ENCODE measurements at places on chromosomes 13 and 19.

- no peak overlapping the region for H3K4me3 ChIP-seq
- no peak for DNase-seq
- no peak overlapping the region for H3K27ac ChIP-seq
- H3K36me3 ChIP-seq = no peaks in the 10 kb centered on the region
- no peaks in the 10 kb centered on the region for H3K27me3 ChIP-seq
- no peaks in the 10 kb centered on the region for H3K4me1 ChIP-seq
Measured at GRCh38 chr13:103386341-103386740, 320.1 kb upstream of the SLC10A2 start.

- no peaks in the 10 kb centered on the region for H3K36me3 ChIP-seq
- peak; percentile 37 for DNase-seq
- H3K27me3 ChIP-seq = no peaks in the 10 kb centered on the region
- peaks cover 48% of the 10 kb centered on the region for H3K4me1 ChIP-seq
- H3K27ac ChIP-seq = peak overlapping the region; percentile 62
Measured at GRCh38 chr19:4089400-4089908, 22.8 kb upstream of the ZBTB7A start.

DNA sequence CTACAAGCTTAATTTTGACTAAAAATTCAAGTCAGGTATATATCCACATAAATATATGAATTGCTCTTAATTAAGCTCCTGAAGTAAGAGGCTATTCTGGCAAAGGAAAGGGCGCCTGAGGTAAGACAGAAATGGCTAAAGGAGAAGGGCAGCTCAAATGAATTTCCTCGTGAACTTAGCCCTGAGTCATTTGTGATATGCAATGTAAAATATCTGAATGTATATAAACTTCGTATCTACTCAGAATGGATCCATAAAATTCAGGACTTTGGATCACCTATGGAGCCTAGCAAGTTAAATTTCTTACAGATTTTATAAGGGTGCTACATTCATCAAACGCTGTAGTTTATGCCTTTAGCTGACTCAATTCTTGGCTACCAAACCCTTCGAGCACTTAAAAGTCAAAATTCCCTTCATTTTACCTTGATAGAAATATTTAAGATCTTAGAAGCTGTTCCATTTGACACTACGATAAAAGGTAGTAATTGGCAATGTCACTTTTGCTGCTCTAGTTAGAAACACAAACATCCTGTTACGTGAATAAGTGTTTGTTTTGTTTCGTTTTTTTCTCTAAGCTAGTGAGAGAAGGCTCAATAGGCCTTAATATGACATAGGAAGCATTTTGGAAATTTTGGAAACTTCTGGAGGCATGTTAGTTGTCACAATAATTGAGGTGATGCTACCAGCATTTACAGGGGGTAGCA lies 69.2 kb downstream of the DIAPH3 start:
- H3K4me1 ChIP-seq = no peaks in the 10 kb centered on the region
- no peaks in the 10 kb centered on the region for H3K36me3 ChIP-seq
- H3K4me3 ChIP-seq = no peak overlapping the region
- no peaks in the 10 kb centered on the region for H3K27me3 ChIP-seq

- H3K27me3 ChIP-seq = peaks cover 13% of the 10 kb centered on the region
- no peaks in the 10 kb centered on the region for H3K4me1 ChIP-seq
- H3K4me3 ChIP-seq = no peak overlapping the region
- H3K36me3 ChIP-seq = no peaks in the 10 kb centered on the region
Measured at GRCh38 chr19:11269408-11269807, 7.1 kb upstream of the DOCK6 start.

DNA sequence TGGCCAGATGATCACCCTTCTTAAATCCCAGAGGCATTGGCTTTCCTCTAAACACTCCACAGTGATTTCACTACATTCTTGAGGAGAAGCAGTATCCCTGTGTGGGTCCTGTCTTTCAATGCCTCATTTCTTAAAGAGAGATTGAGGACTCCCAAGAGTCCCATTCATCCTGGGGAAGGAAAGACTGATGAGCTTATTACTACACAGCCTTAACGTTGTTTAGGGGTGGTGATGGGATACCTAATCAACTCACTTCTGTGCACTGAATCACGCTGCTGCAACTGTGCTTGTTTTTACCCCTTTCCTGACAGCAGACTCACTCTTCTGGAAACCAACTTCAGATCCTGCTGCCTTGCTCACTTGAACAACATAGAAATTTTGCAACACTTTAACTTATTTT lies 203.1 kb downstream of the RGCC start:
- no peaks in the 10 kb centered on the region for H3K36me3 ChIP-seq
- no peak overlapping the region for H3K4me3 ChIP-seq
- H3K27ac ChIP-seq = no peak overlapping the region
- no peaks in the 10 kb centered on the region for H3K27me3 ChIP-seq
- no peaks in the 10 kb centered on the region for H3K4me1 ChIP-seq

GRCh38 chr13:93180356-93180969 lies 46.1 kb upstream of the GPC6 start:
- no peak overlapping the region for H3K4me3 ChIP-seq
- no peak overlapping the region for H3K27ac ChIP-seq
- H3K4me1 ChIP-seq = no peaks in the 10 kb centered on the region
- H3K36me3 ChIP-seq = no peaks in the 10 kb centered on the region
- H3K27me3 ChIP-seq = no peaks in the 10 kb centered on the region

GRCh38 chr13:48819899-48820298 lies 155.8 kb upstream of the FNDC3A start:
- no peak for DNase-seq
- H3K27me3 ChIP-seq = no peaks in the 10 kb centered on the region
- no peak overlapping the region for H3K4me3 ChIP-seq
- no peaks in the 10 kb centered on the region for H3K36me3 ChIP-seq

GRCh38 chr19:5452594-5453565 lies 2.3 kb upstream of the ZNRF4 start:
- no peaks in the 10 kb centered on the region for H3K36me3 ChIP-seq
- no peak for DNase-seq
- no peak overlapping the region for H3K27ac ChIP-seq
- no peak overlapping the region for H3K4me3 ChIP-seq
- no peaks in the 10 kb centered on the region for H3K4me1 ChIP-seq

GRCh38 chr13:96198038-96198437 lies 108.1 kb downstream of the HS6ST3 start:
- H3K4me1 ChIP-seq = no peaks in the 10 kb centered on the region
- no peak overlapping the region for H3K27ac ChIP-seq
- H3K4me3 ChIP-seq = no peak overlapping the region
- DNase-seq = no peak
- H3K36me3 ChIP-seq = no peaks in the 10 kb centered on the region

GRCh38 chr13:45216193-45216592 lies 15.3 kb upstream of the KCTD4 start:
- H3K36me3 ChIP-seq = no peaks in the 10 kb centered on the region
- H3K4me1 ChIP-seq = no peaks in the 10 kb centered on the region
- H3K27ac ChIP-seq = no peak overlapping the region
- no peaks in the 10 kb centered on the region for H3K27me3 ChIP-seq

DNA sequence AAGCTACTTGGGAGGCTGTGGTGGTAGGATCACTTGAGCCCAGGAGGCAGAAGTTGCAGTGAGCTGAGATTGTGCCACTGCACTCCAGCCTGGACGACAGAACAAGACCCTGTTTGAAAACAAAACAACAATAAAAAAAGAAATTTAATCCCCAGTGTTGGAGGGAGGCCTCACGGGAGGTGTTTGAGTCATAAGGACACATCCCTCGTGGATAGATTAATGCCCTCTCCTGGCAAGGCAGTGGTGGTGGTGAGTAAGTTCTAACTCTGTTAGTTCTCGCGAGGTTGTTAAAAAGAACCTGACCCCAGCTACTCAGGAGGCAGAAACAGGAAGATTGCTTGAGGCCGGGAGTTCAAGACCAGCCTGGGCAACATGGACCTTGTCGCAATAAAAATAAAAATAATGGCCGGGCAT lies 27.6 kb upstream of the SIN3B start:
- no peak overlapping the region for H3K4me3 ChIP-seq
- no peak overlapping the region for H3K27ac ChIP-seq
- no peak for DNase-seq
- H3K36me3 ChIP-seq = no peaks in the 10 kb centered on the region

- no peaks in the 10 kb centered on the region for H3K4me1 ChIP-seq
- H3K4me3 ChIP-seq = no peak overlapping the region
- no peaks in the 10 kb centered on the region for H3K27me3 ChIP-seq
- no peaks in the 10 kb centered on the region for H3K36me3 ChIP-seq
- H3K27ac ChIP-seq = no peak overlapping the region
Measured at GRCh38 chr13:51681037-51681678, 96.9 kb downstream of the WDFY2 start.
